ENCODE measurements at places on chromosomes 13 and 19.
A peak's percentile ranks its signal among the peaks of the same experiment; 100 is the strongest.

DNA sequence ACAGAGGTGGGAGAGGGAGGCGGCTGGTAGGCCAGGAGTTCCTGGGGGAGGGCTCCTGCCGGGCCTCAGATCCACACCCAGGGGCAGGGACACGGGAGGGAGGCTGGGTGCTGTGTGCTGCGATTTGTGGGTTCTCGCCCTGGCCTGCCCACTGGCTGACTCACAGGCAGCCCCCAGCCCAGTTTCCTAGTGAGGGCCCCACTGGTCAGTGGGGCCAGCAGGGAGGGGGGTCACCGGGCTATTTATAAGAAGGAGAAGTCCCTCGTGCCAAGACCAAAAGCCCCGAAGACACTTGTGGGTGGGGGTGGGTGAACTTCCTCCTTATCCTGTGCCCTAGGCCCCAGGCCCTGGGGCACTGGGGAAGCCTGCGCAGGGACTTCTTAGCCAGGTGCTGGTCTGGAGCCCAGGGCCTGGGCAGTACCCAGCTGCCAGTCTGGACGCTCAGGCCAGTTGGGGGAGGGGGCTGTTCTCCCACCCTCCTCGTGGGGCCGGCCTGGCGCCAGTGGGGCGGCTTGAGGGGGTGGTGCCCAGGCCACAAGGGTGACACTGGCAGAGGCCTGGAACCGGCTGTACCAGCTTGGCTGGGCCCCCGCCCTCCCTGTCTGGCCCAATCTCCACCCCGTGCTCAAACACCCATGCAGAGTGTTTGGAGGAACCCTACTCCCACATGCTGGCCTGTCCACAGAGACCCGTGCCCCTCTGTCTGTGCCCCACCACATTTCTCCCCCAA lies 5.0 kb upstream of the JUNB start:
- peak; percentile 83 for DNase-seq

- no peak for DNase-seq
These were observed 27.0 kb downstream of the POMP start for GRCh38 chr13:28685892-28686291.

GRCh38 chr13:51733374-51734298 lies 70.3 kb downstream of the DHRS12 start:
- no peak for DNase-seq

GRCh38 chr13:24147570-24147963 lies 13.0 kb upstream of the SPATA13 start:
- DNase-seq: no peak

- no peak for DNase-seq
These were observed 894.3 kb downstream of the DIAPH3 start for GRCh38 chr13:59269476-59269875.

- DNase-seq: no peak
These were observed 12.8 kb upstream of the CERS4 start for GRCh38 chr19:8196271-8196927.

GRCh38 chr19:27767234-27767633 lies 1445.7 kb downstream of the UQCRFS1 start:
- no peak for DNase-seq

- no peak for DNase-seq
These were observed 107.4 kb upstream of the DOCK9 start for GRCh38 chr13:99085139-99085807.

GRCh38 chr13:114026481-114026880 lies 52.6 kb upstream of the C13orf46 start:
- no peak for DNase-seq

- DNase-seq: peak; percentile 63
These were observed 1.2 kb downstream of the APLP1 start for GRCh38 chr19:35869327-35870123.

DNA sequence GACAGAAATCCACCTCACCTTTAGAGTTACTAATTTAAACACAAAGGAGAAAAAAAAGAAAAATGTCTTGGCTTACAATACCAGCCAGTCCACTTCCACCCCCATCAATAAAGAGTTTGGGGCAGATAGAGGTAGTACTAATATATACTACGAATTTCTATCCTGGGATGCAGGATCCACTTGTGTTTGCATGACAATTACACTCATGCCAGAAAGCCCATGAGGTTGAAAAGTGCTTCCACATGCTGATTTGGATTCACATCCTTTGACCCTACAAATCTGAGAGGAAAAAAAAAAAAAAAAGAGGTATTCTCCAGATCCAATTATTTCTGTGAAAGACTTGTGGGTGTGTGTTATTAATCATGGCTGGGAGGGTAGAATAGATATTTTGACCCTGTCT lies 335.2 kb downstream of the SLITRK1 start:
- no peak for DNase-seq

DNA sequence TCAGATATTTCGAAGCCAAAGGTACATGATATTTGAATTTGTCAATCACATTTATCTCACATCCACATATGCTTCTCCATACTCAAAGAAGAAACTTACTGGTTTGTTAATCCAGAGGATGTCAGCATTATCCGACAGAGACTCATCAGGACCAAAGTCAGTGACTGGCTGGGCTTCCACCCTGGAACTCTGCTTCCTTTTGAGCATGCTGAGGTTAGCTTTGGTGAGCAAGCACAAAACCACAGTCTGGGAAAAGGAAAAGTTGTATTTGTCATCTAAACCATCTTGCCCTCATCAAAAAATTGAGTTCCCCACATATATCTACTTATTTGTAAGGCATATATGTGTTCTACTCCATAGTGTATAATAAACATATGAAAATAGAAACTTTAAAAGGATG lies 17.4 kb downstream of the NALCN start:
- DNase-seq: no peak

- no peak for DNase-seq
These were observed 21.6 kb downstream of the LIG1 start for GRCh38 chr19:48148576-48148975.

- no peak for DNase-seq
These were observed at the start of gene HSD17B14 for GRCh38 chr19:48836089-48837017. HSD17B14 (minus strand) TSS chr19:48836491; CDS start chr19:48836411, 80 bp downstream.

GRCh38 chr13:52845766-52846566 lies 2.5 kb downstream of the PCDH8 start:
- DNase-seq: no peak

DNA sequence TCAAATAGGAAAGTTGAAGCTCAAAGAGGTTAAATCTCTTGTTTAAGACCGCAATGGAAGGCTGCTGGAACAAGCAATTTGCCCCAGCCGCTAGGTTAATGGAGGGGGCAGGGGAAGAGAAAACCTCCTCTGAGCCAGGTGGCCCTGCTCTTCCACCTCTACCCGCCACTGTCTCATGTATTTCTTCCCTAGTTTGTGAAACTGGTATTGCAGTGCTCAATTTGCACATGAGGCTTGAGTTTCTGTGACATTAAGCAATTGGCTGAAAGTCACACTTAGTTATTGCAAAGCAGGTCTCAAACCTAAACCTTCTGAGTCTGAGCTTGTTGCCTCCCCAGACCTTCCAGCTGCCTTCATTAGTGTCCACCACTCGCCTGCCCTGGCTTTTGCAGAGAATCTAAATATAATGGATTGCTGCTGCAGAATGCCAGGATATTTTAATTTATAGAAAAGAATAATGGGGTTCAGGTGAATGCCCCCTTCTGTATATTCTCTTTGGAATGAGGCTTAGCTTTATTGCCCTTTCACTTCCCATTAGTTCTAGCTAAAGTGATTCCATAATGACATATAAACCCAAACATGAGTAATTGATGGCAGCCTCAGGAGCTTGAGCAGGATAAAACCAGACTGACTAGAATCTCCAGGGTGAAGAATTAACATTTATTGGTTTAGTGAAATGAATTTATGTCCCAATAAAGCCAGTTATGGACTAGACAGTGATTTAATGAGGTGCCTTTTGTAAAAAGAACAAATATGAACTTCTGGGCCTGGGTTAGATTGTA lies 27.0 kb upstream of the OLFM4 start:
- DNase-seq: no peak

- no peak for DNase-seq
These were observed 166.1 kb upstream of the SERP2 start for GRCh38 chr13:44207476-44207875.

- DNase-seq: no peak
These were observed 1.0 kb downstream of the GPR108 start for GRCh38 chr19:6736169-6736916.

GRCh38 chr19:29040292-29040691 lies 172.7 kb downstream of the UQCRFS1 start:
- DNase-seq: no peak

- peak; percentile 18 for DNase-seq
These were observed 412.8 kb downstream of the ZNF536 start for GRCh38 chr19:30784850-30785457.

DNA sequence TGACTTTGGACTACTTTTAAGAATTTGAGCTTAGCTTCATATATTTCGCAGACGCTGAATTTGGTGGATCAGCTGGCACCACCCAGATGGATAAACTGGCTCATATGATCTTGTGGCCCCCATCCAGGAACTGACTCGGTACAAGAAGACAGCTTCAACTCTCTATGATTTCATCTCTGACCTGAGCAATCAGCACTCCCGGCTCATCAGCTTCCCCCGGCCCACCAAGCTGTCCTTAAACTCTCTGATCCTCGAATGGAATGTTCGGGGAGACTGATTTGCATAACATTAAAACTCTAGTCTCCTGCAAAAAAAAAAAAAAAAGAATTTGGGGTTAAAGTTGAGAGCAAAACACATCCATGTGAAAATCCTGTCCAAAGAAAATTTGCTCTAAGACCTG lies 71.4 kb upstream of the IRS2 start:
- DNase-seq: no peak

- no peak for DNase-seq
These were observed 10.0 kb downstream of the ADGRE5 start for GRCh38 chr19:14391156-14391821.

DNA sequence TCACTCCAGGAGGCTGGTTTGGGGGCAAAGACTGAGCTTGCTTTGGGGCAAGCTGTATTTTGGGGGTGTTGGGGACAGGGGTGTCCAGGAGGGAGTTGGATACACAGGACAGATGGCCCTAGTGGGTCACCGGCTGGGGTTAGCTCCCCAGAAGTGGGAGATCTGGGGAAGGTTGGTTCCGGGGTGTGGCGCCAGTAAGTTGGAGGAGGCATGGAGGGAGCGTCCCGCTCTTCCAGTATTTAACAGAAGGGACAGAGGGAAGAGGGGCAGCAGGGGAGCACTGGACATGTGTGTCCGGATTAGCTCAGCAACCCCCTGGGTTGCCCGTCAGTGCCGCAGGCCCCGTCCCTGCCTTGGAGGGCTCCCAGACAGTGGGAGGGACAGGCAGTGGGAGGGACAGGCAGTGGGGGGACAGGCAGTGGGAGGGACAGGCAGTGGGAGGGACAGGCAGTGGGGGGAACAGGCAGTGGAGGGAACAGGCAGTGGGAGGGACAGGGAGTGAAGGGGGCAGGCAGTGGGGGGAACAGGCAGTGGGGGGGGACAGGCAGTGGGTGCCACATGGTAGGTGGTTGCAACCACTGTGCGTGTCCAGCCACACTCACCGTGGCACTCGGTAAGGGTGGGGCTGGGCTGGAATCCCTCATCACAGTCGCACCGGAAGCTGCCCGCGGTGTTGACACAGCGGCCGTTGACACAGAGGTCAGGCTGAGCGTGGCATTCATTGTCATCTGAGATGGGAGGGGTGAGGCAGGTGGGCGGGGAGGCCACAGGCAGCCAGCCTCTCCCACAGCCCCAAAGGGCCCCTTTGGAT lies 33.2 kb downstream of the CCL25 start:
- DNase-seq: peak; percentile 72

GRCh38 chr19:9538183-9539058 lies at the start of gene ZNF426:
ZNF426 (minus strand) TSS chr19:9538645; CDS start chr19:9536232, 2,413 bp downstream.
- DNase-seq: peak; percentile 64

GRCh38 chr13:28473044-28473443 lies 21.9 kb downstream of the FLT1 start:
- DNase-seq: no peak

All from CMK (cell line).